ENCODE measurements at places on chromosomes 12 and 14.

- DNase-seq: no peak
These were observed 14.4 kb downstream of the DDX54 start for GRCh38 chr12:113170926-113171325.

DNA sequence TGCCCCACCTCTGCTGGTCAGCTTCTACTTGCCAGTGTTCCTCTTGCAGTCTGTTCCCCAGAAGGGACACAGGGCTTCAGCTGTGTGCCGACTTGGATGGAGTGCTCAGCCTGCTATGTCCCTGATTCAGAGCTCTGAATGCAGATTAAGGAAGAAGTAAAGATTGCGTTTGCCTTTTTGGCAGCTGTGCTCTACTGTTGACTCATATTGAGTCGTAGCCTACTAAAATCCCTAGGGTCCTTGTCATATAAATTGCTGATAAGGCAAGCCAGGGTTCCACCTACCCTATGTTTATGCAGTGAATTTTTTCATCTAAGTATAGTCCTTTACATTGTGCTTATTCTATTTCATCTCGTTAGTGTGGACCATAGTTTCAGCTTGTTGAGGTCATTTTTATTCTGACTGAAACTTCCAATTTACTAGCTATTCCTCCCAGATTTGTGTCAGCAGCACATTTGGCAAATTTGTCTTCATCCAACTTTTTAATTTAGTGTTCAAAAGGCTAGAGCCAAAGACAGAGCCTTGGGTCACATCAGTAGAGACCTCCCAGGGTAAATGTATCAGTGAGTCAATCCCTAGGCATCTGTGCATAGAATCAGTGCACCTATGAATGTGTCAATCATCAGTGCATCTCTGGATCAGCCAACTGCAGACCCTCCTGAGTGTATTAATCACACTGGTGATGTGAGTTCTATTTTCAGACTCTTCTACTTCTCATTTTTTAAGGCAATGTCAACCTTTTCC lies 31.9 kb downstream of the CACNA1C start:
- DNase-seq: no peak

DNA sequence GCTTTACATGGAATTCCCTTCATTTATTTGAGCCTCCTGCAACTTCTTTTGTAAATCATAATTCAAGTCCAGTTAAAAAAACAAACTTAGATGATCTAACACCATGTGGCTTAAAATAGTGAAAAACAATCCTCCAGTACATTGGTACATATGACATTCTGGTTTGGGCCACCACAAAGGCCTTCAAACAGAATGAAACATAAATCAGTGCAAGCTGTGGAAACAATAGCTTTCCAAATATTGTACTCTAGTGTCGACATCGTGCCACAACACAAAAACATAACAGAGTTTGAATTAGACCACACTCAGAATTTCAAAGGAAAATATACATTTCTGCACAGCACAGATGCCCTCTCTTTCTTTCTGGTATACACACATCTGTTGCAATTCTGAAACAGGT lies 751.3 kb downstream of the SLC6A15 start:
- DNase-seq: no peak

GRCh38 chr14:23103581-23103980 lies 1.2 kb downstream of the CIROP start:
- no peak for DNase-seq

DNA sequence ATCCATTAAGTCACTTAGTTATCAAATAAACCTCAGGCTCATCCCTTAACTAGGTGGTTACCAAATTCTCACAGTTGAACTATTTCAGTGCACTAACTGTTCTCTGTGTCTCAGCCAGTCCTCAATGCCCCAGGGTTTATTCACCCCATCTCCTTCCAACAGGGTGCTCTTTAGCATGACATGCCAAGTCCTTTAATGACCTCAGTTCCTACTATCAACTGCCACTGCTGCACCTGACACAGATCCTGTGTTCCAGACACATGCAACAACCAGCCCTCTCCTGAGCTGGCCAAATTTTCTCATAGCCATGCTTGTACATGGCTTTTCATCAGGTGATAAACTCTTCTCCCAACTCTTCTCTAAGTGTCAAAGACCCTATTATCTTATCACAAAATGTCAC lies 80.0 kb downstream of the ATXN2 start:
- DNase-seq: no peak

DNA sequence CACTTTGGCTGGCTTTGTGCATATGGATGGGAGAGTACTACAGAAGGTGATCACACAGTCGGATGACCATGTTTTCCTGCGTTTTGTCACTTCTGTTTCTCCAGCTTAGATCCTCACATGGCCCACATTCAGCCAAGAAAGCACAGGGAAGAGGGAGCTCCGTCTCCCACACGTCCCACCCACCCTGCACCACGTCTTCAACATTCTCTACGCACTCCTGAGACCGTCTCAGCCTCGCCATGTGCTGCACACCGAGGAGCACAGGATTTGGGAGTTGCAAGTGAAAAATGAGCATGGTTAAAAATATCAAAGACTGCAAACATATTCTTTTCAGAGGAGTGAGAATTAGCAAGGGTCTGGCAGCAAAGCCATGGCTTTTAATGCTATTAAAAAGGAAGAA lies 122.2 kb downstream of the APAF1 start:
- no peak for DNase-seq

DNA sequence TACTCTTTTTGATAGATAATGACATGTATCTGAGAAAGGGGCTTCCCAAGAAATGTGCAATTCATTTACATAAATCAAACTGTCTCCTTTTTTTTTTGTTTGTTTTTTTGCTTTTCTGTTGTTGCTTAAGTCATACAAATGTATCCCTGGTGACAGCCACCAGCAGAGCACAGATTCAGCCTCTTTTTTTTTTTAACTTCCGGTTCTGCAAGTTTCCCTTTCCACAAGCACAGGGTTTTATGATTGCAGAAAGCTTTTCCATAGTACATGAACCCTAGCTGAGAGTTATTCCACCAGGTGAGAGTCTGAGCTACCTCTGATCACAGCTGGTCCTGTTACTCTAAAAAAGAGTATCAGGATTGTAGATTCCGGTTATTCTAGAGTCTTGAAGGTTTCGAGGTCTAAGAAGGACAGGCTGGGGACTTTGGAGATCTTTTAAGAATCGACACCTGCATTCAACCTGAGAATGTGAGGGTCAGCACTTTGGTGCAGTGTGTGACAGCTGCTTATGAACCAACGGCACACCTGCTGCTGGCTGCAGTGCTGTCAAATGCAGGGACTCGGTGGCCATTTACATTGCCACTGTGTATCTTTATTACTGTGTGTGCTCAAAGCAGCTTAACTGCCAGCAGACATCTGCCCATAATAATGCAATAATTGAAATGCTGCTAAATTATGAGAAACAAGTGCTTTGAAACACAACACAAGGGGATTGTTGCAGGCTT lies 551.7 kb downstream of the NRXN3 start:
- no peak for DNase-seq

- peak; percentile 41 for DNase-seq
These were observed 29.3 kb upstream of the PNMA1 start for GRCh38 chr14:73743431-73743931.

DNA sequence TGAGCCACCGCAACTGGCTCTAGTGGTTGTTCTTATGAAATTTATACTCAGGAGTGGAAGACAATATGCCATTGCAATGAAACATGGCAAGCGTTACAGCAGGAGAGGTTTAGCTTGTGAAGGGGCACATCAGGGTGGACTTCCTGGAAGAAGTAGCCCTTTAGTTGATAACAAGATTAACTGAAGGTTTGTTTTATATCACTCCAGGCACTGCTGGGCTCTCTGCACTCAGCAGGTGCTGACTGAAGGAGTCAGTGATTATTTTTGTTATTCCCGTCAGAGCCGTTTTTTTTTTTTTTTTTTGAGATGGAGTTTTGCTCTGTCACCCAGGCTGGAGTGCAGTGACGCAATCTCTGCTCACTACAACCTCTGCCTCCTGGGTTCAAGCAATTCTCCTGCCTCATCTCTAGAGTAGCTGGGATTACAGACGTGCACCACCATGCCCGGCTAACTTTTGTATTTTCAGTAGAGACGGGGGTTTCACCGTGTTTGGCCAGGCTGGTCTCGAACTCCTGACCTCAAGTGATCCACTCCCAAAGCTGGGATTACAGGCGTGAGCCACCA lies 17.6 kb upstream of the GPR68 start:
- DNase-seq: no peak

- no peak for DNase-seq
These were observed 13.1 kb downstream of the ARMH4 start for GRCh38 chr14:58138714-58139482.

DNA sequence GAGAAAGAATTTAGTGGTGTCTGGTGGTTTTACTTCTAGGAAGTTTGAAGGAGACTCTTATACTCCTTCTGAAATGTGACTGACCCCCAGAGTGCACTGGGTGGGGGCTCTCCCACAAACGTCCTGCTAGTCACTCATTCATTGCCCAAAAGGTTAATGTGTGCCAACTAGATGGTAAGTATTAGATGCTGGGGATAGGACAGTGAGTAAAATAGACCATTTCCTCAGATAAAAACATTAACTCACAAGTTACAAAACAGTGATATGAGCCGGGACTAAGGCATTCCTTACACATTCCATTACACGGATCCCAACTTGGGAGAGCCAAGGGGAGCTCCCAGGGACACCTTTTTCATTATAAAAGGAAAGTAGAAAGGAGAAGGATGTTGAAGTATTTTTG lies 185.1 kb downstream of the ATXN7L3B start:
- DNase-seq: no peak

DNA sequence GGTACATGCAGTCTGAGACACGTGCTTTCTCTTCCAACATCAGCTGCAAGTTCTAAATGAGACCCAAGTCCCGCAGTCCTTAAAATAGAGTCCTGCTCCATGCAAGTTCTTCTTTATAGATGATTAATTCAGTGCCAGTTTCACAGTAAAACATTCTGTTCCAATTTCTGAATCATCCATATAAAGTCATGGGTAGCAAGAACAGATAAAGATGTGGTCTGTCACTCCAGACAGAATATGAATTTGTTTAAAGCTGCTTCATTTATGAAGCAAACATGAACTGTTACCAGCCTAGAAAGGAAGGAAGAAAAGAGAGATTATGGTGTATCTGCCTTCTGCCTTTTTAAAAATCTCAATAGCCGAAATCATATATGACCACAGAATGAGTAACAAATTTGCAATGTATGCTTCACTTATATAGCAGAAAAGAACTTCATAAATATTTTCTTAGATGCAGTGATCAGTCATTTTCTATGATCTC lies 83.3 kb downstream of the KITLG start:
- DNase-seq: no peak

DNA sequence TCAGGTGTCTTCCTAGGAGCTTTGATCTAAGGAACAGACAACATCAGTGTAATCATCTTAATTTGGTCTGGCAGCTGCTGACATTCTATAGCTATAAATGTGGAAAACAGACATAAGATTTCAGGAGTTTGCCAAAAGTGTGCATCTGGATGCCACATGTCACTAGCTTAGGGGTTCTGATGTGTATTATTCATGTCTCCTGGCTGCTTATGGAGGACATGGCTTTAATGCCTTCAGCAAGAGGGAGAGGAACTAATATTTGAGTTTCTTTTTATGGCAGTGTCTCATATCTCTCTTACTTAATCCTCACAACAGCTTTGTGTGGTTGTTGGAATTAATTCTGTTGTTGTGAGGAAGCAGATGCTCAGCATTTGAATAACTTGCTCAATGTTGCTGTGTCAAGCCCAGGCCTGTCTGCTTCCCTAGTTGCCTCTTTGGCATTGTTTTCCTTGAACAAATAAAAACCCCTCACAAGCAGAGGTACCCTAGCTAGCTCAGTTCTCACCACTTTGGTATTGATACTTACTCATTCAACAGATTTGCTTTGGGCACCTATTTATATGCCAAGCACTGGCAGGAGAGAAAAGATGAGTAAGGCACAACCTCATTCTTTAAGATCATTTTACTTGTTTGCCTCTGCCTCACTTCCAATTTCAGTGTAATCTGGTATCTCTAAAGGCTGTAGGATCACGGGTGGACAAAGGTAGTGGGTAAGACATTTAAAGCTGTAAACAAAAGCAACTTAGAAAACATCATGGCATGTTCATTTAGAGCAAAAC lies 39.8 kb upstream of the EID3 start:
- DNase-seq: no peak

GRCh38 chr14:71444030-71444822 lies 488.0 kb upstream of the RGS6 start:
- DNase-seq: no peak

DNA sequence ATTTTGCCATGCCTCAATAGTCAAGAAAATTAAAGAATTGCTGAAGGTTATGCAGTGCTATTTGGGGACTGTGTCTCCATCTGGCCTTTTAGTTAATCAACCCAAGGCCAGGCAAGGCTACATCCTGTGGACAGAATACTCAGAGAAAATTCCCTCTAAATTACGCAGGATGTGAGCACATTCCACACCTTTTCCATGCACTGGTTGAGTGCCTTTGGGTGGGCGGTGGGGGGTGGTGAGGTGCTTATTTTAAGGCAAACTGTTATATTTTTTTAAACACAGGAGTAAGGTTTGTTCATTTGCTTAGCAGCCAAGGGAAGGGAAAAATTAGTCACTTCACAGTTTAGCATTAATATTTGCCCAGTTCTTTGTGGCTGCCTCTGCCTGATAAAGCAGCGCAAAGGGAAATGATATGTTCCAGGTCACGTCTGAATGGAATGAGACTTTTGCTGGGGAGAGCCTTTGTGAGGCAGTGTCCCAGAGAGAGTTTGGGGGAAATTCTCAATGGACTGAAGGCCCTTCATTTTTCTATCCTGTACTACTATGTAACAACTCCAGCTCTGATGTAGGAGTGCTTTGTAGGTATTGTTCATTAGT lies 17.2 kb upstream of the KCNA5 start:
- DNase-seq: no peak

GRCh38 chr14:71497645-71498086 lies 434.6 kb upstream of the RGS6 start:
- no peak for DNase-seq

DNA sequence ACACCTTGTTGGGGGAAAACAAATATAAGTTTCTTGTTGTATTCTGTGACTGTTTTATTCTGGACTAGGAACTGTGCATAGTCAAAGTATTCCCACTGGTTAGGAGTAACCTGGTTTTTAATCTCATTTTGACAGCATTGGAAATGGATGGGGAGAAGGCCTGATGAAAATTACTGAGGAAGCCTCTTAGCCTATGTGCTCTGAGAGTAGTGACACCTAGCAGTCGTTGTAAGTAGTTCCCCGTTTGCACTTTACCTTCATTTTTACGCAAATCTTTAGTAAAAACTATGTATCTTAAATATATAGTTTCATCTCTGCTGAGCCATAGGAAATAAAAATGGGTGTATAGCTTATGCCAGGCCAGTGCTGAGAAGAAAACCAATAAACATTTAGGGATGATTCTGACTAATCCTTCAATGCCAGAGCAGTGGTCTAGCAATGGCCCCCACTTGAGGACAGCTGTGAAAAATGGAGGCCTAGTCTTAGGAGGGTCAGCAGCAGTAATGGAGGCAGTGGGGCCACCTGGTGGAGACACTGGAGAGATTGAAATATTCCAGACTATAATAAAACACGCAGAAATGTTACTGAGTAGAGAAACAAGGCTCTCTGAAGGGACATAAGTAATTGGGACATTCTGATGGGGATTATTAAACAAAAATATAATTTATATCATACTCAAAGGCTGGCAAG lies 133.2 kb upstream of the NOVA1 start:
- DNase-seq: no peak

All from stimulated activated CD4-positive, alpha-beta T cell treated with anti-CD3 and anti-CD28 coated beads, Interleukin-15, amount 100 ng/mL, for 1 hour (primary cell).